NCI-H187 treated with DMSO at 0.1 percent for 48 hours (cell line): ENCODE measurements at places on chromosomes 16 and 17.

DNA sequence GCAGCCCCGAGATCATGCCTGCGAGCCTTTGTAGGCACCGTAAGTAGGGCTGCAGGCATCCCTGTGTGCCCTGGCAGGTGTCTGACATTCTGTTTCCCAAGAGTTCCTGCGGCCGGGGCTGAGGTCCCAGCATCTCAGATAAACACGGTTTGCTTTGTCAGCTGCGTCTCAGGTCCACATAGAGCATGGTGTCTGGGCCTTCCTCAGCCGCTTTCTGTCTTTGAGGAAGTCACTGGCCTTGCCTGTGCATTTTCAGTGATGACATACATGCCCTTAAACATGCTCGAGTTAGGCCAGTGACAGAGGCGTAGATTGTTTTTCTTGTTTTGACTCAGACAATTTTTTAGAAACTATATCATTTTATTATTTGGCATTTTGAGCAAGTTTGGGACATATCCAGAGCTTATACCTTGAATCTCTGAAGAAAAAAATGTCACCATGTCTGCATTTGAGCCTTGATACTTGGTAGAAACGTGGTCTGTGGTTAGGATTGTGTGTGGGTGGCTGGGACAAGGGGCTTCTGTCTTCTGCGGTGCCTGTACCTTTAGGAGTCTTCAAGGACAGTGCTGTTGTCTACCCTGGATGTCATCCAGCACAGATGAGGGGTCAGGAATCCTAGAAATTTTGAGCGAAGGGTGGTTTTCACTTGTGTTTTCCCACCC, 105.8 kb downstream of the SNX29 start:
- no peak for DNase-seq

DNA sequence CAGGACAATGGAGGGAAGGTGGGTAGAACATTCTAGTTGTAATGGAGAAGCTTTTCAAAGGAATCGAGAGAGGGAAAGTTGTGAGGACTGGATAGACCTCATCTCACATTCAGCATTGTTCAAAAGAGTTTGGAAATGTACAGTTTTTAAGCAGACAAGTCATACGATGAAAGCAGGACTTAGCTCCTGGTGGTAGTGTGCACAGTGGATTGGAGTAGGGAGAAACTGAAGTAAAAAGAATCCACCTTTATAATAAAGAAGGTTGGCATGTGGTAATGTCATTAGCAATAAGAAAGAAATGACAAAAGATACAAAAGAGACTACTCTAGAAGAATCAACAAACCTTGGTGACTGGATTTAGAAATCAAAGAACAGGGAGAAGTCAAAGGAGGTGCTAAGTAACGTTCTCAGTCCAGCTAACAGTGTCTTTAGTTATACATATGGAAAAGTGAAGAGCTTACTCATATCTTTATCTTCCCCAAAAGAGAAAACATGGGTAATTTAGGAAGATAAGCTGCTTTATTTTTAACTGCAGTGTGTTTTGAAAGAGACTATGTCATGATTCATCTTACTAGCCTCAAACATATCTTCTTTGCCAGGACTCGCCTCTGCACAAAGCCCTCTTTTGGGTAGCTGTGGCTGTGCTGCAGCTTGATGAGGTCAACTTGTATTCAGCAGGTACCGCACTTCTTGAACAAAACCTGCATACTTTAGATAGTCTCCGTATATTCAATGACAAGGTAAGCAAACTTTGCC, 18.7 kb upstream of the EVI2A start:
- no peak for DNase-seq

DNA sequence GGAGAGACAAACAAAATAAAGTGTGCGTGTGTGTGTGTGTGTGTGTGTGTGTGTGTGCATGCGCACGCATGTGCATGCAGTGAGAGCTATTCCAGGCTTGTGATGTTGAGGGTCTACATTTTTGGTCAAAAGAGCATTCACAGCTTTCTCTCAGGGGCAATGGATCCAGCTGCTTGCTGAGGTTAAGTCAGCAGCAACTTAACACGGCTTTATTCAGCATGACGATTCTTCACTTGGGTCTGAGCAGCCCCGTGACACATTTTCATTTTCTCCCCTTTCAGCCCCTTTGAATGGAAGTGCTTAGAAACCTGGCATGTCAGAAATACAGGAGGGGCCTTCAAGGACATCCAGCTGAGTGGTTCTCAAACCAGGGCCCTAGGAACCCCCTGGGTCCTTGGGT, 66.4 kb upstream of the MED9 start:
- DNase-seq = no peak

DNA sequence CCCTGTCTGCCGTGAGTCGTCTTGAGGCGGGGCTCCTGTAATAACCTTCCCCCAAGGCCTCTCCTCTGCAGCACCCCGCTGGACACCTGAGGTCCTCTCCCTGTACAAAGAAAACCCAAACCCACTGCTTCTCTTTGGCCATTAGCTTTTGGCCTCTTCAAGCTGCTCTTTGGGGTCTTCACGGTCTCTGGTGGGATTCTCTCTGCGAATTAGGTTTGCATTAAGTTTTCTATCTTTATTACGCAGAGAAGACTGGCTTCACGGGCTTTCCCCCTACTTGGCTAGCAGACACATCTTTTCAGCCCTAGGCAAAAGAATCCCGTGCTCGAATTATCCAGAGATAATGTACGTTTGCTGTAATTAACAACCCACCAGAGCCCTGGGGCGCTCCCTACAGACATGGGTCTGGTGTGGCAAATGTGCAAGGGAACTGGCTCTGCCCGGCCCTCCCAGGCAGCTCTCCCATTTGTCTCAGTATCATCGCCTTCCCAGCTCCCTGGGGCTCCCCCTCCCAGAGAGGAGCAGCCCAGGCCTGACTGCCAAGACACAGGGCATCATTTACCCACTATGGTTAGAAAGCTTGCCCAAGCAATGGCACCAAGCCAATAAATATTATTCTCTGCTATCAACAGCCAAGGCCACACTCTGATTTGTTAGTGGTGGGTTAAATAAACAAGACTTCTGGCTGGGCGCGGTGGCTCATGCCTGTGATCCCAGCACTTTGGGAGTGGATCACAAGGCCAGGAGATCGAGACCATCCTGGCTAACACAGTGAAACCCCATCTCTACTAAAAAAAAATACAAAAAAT, 24.7 kb upstream of the KLHDC4 start:
- no peak for DNase-seq

DNA sequence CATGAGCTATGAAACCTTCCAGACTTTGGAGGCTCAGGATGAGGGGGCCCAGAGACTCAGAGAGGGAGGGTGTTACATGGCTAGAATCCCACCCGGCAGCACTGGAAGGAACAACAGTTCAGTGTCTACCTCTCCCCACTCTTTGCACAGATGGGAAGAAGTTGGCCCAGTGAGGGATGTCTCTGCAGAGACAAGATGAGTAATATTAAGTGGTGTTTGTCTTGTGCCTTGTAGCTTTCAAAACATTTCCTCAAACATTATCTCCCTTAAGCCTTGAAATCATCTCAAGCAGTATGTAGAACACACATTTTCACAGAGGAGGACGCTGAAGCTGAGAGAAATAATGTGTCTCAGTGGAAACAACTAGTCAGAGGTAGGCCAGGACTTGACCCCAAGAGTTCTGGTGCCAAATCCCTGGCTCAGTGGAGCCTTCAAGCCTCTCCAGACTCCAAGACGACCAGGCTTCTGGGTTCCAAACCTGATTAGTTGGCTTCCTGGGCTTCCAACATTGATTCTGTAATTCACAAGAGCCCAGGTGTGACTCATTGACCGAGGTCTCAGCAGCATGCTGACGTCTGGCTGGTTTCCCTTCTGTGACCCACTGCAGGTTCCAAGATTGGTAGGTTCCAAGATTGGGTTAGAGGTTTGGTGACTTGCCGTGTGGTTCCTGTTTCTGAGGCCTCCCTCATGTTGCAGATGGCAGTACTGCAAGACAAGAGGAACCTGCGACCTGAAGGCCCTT, 7.4 kb downstream of the RNF112 start:
- DNase-seq = no peak

- no peak for DNase-seq
Measured at GRCh38 chr17:42744283-42744805, 496 bp downstream of the EZH1 start.

- DNase-seq = no peak
Measured at GRCh38 chr16:50814541-50814940, 72.7 kb downstream of the CYLD start.
